ENCODE measurements at places on chromosomes 12 and 14.

GRCh38 chr12:6124411-6125309 lies at the start of gene VWF:
Gene VWF, minus strand, starts transcription at chr12:6124670. Its CDS starts 1,474 bp downstream, at chr12:6123196.
- no peak for DNase-seq

- no peak for DNase-seq
Observed at GRCh38 chr14:104982548-104983230, 2.9 kb upstream of the CLBA1 start.

- no peak for DNase-seq
Observed at GRCh38 chr12:108821407-108822397, 35.7 kb downstream of the SSH1 start.

DNA sequence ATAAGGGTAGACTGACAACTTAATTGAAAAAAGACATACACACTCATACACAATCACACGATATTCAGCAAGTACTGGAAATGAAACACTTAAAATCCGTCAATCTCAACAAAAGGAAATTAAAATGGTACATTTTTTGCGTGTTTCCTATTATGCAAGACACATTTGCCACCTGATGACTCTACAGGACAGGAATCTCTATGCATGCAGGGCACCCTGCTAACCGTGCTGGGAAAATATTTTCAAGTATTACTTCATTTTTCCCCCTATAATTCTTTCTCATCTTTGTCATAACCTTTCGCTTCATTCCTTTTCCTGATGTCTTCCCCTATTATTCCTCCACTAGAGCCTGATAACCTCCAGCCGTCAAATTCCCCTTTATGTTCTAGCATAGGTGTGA lies 150.2 kb downstream of the TMEM132D start:
- DNase-seq: no peak

GRCh38 chr14:93239869-93240677 lies 33.0 kb downstream of the UBR7 start:
- no peak for DNase-seq

DNA sequence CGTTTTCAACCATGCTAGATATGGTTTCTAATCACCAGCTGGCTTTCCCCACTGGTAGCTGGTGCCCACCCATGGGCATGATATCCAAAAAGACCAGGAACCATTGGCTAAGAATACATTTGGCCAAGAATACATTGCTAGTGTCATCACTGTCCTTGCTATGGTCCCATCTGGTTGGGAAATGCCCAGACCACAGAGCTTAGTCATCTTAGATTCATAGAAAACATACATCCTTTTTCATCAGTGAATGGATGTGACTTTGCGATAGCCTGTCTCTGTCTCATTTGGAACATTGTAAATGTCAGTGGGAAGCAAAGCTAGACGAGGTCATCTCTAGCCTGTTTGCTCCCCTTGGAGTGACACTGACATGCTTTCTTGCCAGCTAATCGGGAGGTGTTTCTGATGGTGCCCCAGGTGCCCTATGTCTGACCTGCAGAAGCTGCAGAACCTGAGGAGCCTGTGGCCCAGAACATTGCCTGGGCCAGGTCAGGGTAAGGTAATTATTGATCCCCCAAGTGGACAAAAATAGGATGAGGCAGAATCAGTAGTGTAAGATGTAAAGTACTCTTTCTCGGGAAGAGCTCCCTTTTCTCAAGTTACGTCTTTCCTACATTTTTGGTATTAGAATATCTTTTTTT lies 194.8 kb downstream of the SLC41A2 start:
- DNase-seq: no peak

DNA sequence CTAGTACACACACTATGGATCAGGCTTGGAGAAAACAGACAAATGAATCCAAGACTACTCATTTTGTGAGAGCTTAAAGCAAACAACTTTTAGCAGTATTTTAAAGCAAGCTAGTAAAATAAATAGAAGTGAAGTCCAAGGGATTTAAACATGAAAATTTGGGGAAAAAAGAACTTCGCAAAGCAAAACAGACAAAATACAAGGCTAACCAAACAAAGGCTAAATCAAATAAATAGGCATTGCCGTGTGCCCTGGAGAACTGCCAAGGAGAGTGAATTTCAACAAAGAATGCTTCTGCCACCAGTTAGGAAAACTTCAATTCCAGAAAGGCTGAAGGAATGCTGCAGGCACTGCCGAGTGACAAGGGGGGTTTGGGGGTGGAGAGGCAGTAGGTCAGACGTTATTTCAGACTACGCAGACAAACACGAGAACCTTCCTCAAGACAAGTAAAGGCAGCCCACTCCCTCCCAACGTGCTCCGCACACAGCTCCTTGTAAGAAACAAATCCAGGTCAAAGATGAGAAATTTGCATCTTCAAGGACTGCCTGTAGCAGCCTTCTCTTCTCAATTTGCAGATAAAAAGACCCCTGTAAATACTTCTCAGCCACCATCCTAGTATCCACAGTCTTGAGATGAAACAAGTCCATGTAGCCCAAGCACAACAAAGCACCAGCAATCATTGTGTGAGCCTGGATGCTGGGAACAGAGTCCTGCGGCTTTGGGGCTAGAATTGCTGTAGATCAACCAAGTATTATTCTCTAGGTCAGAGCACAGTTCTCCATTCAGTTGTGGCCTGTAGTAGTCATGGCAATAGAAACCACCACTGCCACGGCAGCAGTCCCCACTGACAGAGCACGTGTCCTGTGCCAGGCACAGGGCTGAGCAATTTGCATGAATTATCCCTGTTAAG lies 43.3 kb downstream of the EFCAB11 start:
- DNase-seq: peak; percentile 32

GRCh38 chr12:92134638-92135274 lies 10.9 kb downstream of the BTG1 start:
- no peak for DNase-seq

Data from COR-L47 (cell line).